PC-3 (cell line): ENCODE measurements at places on chromosomes 1 and 21. TPM values are rescaled to one million over a fixed set of nuclear protein-coding genes. Genes with fewer than 3 reads are reported as not detected.

DNA sequence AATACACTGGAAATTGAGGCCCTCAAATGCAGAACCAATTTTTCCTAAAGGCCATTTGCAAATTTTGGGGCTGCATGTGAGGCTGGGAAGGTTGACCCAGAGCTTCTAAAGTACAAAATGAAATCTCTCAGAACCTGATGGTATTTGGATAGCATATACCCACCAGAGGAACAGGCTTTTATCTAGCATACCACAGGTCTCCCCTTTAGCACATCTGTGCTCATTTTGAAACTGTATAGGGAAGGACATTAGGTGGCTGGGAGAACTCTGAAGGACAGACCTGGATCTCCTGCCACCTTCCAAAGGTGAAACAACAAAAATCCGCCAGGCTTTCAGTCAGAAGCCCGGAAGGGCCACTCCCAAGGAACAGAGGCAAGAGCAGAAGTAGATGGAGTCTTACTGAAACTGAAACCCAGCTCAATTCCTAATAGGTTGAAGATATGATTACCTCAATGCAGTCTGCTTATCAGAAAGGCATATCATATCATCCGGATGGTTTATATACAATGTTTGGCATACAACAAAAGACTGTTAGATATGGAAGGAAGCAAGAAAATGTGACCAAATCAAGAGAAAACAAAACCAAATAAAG lies 11.6 kb downstream of the CD55 start:
- no peak for DNase-seq

DNA sequence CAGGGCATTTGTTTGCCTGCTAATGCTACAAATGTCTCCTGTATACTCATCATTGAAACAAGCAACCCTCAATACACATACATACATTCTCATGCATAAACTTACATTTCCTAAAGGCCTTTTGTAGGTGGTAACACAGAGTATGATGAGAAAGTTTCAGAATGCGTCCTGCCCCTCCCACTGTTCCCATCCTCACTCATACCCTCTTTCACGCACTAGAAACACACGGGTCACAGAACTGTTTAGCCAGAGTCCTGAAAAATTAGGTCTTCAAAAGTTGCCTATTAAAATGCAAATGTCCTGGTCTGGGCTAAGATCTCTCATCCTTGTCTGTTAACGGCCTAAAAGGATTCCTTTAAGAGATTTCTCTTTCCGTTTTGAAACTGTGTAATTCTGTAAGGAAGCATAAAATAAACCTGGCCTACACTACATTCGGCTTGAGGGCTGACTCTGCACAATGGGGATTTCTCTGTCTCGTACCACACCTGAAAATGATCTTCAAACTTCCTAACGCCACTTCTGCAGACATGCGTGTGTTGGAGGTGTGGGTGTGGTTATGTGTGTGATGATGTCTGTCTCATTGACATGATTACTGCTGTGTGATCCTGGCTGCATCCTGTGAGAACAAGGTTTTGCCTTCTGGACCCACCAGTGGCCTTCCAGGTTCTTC lies 5.3 kb upstream of the FCER1A start:
- no peak for DNase-seq

- DNase-seq = no peak
These were observed 298.6 kb downstream of the LMX1A start for GRCh38 chr1:165057956-165058355.

- peak; percentile 80 for DNase-seq
These were observed 112.3 kb upstream of the TRABD2B start for GRCh38 chr1:48109390-48110013.

GRCh38 chr1:248421384-248421783 lies 18.5 kb downstream of the OR2T1 start:
- DNase-seq = peak; percentile 19

- DNase-seq = no peak
These were observed 5.9 kb downstream of the KIAA2013 start for GRCh38 chr1:11920239-11920903.

DNA sequence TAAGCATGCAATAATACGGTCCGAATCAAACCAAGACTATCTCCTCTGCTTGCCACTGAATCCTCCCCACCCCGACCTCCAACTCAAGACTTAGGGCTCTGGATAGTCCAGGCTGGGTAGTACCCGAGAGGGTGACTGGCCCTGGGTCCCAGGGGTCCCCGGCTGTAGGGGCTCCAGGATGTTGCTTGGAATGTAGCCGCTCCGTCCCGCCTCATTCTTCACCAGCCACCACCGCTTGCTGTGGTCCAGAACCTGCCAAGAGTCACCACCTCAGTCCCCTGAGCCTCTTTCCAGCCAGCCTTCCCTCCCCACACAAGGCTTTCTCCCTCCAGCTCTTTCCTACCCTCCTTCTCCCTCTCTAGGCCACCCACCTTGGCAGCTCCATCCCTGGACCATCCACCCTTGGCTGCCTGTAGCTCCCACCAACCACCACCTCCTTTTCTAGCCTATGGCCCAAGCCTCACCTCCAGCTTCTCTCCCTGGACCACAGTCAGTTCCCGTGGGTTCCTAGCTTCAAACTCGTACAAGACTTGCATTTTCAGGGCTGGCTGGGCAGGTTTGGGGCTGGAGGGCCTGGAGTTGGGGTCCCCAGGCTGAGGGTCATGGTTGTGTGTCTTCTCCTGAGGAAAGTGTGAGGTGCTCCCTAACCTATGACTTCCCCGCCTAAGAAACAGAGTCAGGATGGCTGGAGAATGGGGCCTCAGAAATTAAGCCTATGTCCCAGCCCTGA lies 10.9 kb upstream of the GSTM3 start:
- DNase-seq = no peak

- DNase-seq = no peak
These were observed 102.8 kb upstream of the ARHGEF16 start for GRCh38 chr1:3351449-3352298.

GRCh38 chr1:109906160-109906838 lies 4.3 kb upstream of the CSF1 start:
- DNase-seq = no peak

DNA sequence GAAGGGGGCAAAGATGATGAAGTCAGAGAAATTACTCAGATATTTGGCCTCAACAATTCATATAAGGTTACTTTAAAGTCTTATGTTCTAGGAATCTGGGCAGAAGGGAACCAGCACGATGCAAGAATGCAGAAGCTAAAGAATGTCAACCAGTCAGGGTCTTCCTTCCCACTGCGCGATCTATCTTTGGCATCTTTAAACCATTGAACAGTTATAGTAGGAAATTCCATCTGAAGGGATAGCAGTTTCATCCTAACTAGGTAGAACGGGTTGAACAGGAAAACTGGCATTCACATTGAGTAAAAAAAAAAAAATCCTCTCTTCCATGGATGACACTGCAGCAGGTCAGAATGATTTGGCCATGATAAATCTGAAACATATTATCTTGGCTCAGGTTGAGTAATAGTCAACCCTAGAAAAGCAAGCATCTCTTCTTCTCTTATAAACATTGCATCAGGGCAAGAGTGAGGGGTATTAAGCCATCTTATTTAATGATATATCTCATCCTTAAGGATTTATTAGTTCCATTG lies 6.3 kb downstream of the CRCT1 start:
- no peak for DNase-seq

GRCh38 chr1:153345187-153346076 lies 3.2 kb downstream of the PGLYRP4 start:
- DNase-seq = no peak

GRCh38 chr1:97621955-97622354 lies 298.9 kb downstream of the DPYD start:
- DNase-seq = peak; percentile 81

- no peak for DNase-seq
These were observed 135.8 kb upstream of the PBX1 start for GRCh38 chr1:164423136-164423535.

DNA sequence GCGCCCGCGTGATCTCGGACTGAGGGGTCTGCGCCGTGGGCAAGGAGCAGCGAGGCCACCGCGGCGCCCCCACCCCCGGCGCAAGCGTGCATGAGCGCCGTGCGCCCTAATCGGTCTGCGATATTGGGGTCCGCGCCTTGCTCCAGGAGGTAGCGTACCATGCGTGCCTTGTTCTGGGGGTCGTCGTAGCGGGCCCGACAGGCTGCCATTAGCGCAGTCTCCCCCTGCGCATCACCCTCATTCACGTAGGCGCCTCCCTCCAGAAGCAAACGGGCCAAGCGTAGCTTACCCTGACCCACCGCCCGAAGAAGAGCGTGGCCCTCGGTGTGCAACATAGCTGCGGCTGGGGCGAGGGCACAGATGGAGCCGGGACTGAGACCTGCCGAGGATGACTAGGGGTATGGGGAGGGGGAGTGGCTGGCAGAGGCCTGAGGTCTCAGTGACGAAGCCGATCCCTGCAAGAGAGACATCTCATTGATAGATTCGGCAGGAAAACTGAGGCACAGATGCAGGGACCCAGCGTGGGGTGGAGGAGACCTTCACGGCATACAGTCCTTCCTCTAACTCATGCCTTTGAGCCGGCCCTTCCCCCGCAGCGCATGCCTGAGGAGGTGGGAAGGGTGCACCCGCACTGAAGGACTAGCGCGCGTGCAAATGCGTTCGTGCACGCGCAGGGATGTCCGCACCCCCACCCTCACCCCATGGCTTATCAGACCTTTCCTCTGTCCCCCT lies 2.8 kb downstream of the ANKRD34A start:
- DNase-seq = peak; percentile 40

GRCh38 chr21:38468989-38469388 lies 29.3 kb downstream of the ERG start:
- DNase-seq = peak; percentile 74

DNA sequence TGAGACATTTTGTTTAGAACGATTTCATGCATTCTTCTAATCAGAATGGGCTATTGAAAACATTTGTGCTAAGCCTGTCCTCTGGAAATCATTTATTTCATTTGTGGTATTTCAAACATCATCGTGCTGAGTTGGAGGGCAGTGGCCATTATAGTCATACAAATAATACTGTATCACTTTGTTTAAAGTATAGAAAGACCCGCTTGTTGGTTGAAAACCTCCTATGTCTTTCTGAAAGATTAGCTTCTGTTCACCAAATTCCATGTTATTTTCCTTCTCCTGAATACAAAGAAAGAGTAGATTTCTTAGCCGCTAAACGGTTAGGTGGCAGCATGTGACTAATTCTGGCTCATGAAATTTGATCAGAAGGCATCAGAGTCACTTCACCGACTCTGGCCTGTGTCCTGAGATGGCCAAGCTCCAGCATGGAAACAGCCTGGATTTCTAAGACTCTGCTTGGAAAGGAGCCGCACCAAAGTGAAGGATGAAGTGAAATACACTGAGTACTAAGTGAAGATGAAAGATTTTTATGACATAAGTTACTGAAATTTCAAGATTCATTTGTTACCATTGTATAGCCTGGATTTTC lies 355.1 kb downstream of the USP25 start:
- peak; percentile 88 for DNase-seq

GRCh38 chr1:71548398-71548890 lies 467.6 kb upstream of the ZRANB2 start:
- DNase-seq = no peak

DNA sequence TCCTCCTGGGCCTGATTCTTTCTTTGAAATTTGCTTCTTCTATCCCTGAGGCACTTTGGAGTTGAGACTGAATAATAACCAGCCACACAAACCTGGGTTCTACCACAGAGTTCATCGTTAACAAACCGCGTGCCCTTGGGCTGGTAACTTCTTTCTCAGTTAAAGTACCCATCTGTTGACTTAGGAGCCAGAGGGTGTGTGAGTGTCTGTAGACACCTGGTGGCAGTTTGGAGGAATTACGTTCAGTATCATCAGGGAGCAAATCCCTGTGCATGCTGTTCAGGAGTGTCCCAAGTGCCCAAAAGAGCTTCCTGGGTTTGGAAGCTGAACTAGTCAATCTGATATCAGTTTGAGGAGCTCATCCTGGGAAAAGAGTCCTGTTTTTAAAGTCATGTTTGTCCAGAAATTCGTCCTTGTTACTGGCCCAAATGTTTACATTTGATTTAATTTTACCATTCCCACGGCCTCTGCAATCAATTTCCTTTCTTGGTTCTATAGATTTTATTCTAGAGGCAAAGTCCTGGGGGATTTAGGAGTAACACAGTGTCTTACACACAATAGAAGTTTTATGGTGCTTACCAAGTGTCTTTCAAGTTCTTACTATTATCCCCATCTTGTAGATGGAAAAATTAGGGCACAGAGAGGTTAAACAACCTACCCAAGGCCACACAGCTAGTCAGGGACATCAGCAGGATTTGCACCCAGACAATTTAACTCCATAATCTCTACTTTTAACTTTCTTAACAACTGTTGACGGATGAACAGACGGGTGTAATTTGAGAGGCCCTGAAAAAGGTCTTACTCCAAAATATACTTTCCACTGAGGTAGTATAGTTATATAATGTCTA lies 26.7 kb upstream of the RPTN start:
- peak; percentile 81 for DNase-seq

DNA sequence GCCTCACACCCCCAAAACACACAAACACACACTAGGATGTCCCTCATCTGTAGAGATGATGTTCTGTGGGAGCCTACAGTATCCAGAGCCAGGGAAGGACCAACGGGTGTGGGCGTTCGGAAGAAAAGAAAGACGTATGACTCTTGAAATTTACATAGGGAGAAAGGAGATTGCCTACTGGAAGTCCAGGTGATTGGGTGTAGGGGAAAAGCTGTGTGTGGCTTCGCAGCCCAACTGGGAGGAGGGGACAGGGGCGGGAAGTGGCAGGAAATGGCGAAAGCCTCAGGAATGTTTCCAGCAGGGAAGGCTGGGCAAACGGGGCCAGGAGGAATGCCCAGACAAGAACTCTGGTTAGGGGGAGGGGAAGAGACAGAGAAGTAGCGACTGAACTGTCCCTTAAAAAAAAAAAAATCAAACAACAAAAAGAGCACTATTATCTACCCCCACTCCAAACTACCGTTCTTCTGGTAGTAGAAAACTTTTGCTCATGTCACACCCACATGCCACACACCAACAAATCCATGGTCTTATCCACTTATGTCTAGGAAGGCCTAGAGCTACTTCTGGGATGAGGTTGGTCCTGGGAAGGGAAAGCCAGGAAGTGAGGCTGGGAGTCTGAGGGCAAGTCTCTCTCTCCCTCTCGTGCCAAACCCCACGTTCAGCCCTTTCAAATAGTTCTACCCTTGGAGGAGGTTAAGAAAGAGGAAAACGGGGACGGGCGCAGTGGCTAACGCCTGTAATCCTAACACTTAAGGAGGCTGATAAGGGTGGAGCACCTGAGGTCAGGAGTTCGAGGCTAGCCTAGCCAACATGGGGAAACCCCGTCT lies 1.8 kb upstream of the CKS1B start:
- peak; percentile 99 for DNase-seq

- DNase-seq = peak; percentile 56
These were observed 120.2 kb downstream of the ACTL8 start for GRCh38 chr1:17875171-17875881.

- DNase-seq = no peak
These were observed 372.4 kb downstream of the DSCAM start for GRCh38 chr21:40474513-40474912.

- no peak for DNase-seq
These were observed 163.2 kb downstream of the LRRC40 start for GRCh38 chr1:70042090-70042731.

- peak; percentile 38 for DNase-seq
These were observed 110.8 kb upstream of the KAZN start for GRCh38 chr1:14487671-14488070.

- no peak for DNase-seq
These were observed 422.7 kb downstream of the MATN1 start for GRCh38 chr1:30300669-30301068.

Gene IL12RB2
- 0.81 TPM in 1 of 2 replicates, not detected in the other for total RNA-seq

Gene TENT5C
- total RNA-seq = 2.2 and 2.4 TPM in 2 replicates

Gene LHX8
- not detected in 2 replicates for total RNA-seq

Gene AADACL4
- not detected in 2 replicates for total RNA-seq

Gene PRR9
- not detected in 2 replicates for total RNA-seq

Gene GUCA2A
- not detected in 2 replicates for total RNA-seq

Gene PSMD4
- total RNA-seq = 404 and 469 TPM in 2 replicates

Gene SCP2
- total RNA-seq = 97.5 and 106 TPM in 2 replicates

Gene CYP2J2
- total RNA-seq = 0.44 and 0.75 TPM in 2 replicates

Gene MYCL
- 4.0 and 6.6 TPM in 2 replicates for total RNA-seq

Gene CHTOP
- total RNA-seq = 101 and 112 TPM in 2 replicates

Gene GPR153
- total RNA-seq = 98.7 and 113 TPM in 2 replicates

Gene MCOLN3
- 1.2 and 2.4 TPM in 2 replicates for total RNA-seq

Gene TMEM200B
- 9.0 and 9.3 TPM in 2 replicates for total RNA-seq
